ENCODE measurements at places on chromosomes 6 and 20. TPM values are rescaled to one million over a fixed set of nuclear protein-coding genes. Genes with fewer than 3 reads are reported as not detected.

- DNase-seq = no peak
Observed at GRCh38 chr20:13717631-13718044, 67.1 kb downstream of the ESF1 start.

GRCh38 chr6:33297956-33298772, 578 bp downstream of the RGL2 start:
- no peak for DNase-seq

DNA sequence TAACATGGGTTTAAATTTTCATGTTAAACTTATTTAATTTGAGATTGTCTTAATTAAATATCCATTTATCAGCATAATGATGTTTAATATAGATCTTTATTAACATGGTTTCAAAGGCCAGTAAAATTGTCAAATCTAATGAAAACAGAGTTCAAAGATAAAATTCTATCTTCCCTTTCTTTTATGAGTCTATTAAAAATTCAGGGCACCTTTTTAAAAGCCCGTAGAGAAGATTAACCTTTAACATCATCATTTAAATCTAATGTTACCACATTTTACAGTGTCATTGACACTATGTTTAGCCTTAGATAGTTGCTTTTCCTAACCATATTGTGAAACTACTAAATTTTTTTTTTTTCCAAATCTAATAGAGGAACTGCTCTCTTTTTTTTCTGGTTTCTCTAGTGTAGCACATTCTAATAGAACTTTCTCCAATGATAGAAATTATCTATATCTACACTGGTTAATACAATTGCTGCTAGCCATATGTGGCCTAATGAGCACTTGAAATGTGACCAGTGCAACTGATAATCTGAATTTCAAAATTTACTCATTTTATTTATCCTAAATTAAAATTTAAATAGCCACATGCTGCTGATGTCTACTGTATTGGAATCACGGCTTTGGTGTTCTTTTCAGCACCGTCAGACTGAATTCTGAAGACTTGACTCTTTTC, 410.9 kb downstream of the UTRN start:
- no peak for DNase-seq

- DNase-seq = no peak
Observed at GRCh38 chr6:26025047-26025893, 62.0 kb upstream of the HFE start.

GRCh38 chr6:139343052-139343750, 31.2 kb downstream of the CITED2 start:
- DNase-seq = no peak

Gene NUS1
- total RNA-seq = 17.1 TPM

Gene MYT1
- not detected for total RNA-seq

Gene PRRC2A
- total RNA-seq = 42.8 TPM
